Stimulated activated CD8-positive, alpha-beta memory T cell treated with anti-CD3 and anti-CD28 coated beads, Interleukin-7, amount 100 ng/mL, for 4 hours (primary cell): ENCODE measurements at places on chromosomes 11 and 22.

DNA sequence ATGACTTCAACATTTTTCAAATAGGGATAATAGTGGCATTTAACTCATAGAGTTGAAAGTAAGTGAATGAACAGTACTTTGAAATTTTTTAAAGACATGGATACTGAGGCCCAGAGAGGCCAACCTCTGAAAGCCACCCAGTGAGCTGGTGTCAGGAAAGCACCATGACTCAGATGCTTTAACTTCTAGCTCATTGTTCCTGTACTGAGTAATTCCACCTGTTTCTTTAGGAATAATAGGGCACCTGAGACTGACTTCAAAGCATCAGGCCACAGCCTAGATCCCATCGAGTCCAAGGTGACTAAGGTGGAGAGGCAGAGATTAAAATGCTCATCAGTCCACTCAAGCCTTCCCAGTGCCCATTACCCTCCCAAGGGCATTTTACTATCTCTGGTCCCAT is 491.8 kb upstream of the TENM4 start:
- DNase-seq: no peak

DNA sequence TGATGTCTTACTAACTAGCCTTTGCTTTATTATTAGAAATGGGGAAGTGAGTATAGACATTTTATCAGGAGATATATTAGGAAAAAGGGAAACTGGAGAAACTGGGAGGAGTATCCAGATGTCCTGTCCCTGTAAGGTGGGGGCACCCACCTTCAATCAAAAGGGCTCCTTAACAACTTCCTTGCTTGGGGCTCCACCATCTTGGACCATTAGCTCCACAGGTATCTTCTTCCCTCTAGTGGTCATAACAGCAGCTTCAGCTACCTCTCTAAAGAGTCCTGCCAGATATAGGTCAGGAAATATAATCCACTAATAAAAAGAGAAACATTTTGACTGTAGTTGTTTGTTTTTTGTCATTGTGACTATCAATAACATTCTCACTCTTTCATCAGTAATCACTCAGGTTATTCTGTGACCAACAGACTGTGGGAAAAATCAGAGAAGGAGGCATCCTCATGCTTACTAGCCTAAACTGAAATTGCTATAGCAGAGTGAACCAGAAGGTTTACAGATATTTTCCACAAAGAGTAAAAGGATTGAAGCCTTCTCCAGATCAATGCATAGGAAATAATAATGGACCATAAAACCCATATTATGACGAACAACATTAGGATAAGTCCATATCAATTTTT is 10.4 kb downstream of the OR51B4 start:
- no peak for DNase-seq

DNA sequence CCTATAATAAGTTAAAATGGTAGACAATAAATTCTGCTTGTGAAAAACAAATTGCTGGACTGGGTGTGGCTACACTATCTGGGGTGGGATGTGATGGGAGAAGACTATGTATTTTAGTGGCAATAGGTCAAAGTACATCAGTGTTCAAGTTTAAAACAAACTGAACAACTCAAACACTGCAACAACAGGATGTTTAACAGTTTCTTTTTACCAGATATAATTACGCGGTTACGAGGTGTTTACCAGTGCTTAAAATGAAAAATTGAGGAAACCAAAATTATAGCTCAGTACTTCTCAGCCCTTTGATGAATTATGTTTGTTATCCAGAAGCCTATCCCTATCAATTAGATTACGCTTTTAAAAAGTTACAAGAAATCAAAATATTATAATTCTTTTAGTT is 3.2 kb downstream of the PRDM10 start:
- DNase-seq: no peak

DNA sequence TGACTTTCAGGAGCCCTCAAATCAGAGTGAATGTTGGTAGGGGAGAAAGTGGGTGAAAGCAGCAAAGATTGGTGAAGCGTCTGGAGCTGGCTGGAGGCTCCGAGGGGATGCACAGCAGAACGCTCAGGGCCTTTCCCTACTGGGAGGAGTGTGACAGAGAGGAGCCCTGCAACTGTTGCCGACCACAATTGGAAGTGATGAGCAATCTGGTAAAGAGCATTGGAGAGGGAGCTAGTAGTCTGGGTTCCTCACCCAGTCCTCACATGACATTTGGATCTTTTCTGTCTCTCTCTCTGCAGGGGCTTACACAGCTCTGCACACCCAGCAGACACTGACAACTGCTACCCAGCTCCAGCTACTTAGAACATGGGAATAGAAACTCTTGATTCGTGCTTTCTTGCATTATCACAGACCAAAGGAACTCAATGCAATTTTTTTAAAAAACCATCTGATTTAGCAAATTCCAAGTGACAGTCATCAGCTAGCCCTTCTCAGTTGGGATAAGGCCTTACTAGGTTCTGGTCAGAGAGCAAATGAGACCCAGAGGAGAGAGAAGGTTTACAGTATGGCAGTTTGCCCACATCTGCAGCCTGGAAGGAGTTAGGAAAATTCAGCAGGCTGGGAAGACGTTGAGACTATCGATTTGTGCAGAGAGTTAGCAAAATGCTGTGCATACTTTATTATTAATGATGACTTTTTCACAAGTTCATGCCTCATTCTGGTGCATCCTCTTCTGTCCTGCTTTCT is 278.0 kb upstream of the PLET1 start:
- DNase-seq: no peak

DNA sequence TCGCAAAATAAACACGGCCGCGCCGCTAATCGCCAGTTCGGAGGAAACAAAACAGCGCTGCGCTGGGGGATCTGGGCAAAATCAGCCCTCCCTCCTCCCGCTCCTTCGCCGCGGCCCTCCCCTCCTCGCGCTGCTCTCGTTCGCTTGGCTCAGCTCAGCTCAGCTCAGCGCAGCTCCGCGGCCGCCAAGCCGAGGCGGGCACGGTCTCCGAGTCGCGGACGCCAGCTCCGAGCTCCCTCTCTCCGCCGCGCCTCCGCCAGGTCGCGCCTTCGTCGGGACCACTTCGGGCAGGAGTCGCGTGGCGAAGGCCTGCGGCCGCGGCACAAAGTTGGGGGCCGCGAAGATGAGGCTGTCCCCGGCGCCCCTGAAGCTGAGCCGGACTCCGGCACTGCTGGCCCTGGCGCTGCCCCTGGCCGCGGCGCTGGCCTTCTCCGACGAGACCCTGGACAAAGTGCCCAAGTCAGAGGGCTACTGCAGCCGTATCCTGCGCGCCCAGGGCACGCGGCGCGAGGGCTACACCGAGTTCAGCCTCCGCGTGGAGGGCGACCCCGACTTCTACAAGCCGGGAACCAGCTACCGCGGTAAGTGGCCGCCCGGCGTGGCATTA is at the start of gene SPON1:
Gene SPON1 (plus strand): TSS at position 162 of the 607 bp plus-strand sequence. CDS start 182 bp downstream, at position 344.
- DNase-seq: no peak

GRCh38 chr11:122895563-122895962 is 13.0 kb downstream of the JHY start:
- no peak for DNase-seq

GRCh38 chr22:35477911-35478582 is 62.6 kb upstream of the RASD2 start:
- no peak for DNase-seq

- DNase-seq: no peak
These were observed 104.3 kb upstream of the BLID start for GRCh38 chr11:122220321-122220720.

GRCh38 chr22:46902998-46903916 is 140.8 kb downstream of the TBC1D22A start:
- no peak for DNase-seq

DNA sequence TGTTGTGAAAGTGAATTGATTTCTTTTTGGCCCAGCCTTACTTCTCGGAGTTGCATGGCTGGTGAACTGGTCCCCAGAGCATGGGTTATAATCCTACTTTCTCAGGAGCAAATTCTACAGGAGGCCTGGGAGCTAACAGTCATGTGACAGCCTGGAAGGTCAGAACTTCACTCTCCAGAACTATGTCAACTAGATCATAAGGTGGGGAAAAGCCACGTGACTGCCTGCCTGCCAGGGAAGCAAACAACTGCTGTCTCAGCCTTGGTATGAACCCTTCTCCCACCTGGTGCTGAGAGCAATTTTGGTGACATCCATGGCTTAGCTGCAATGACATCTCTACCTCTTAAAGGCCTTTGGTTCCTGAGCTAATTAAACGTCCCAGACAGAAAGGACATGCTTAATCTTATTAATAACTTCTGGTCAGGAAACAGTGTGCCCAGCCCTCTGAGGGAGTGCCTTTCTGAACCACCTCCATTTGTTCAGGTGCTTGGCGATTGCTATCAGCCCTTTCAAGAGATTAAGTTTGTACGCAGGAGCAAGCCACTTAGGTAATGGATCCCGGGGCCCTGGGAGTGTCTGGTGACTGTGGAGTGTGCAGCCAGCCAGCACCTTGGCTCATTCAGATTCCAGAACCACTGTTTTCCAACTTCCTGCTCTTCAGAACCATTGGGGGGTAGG is 1.4 kb upstream of the CREB3L1 start:
- no peak for DNase-seq
